NCI-H1694 treated with DMSO at 0.1 percent for 48 hours (cell line): ENCODE measurements at places on chromosomes 5 and 9.
A peak's percentile ranks its signal among the peaks of the same experiment; 100 is the strongest.

DNA sequence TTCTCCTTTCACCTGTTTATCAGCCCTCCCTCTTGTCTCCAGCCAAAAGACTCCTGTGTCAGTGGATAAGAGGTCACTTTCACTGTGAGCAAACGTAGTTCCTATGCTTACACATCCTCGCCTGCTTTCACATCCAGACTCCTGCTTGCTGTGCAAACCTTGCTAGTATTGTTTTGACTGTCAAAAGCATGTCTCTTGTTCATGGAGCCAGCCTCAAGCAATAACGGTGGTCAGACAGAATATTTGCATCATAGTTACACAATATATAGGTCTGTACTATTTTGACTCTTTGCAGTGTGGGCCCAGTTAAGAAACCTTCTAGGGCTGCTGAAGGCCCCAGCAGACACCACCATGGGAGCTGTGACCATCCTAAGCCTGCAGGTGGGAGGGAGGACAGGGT is 420.0 kb downstream of the SEMA5A start:
- no peak for DNase-seq

DNA sequence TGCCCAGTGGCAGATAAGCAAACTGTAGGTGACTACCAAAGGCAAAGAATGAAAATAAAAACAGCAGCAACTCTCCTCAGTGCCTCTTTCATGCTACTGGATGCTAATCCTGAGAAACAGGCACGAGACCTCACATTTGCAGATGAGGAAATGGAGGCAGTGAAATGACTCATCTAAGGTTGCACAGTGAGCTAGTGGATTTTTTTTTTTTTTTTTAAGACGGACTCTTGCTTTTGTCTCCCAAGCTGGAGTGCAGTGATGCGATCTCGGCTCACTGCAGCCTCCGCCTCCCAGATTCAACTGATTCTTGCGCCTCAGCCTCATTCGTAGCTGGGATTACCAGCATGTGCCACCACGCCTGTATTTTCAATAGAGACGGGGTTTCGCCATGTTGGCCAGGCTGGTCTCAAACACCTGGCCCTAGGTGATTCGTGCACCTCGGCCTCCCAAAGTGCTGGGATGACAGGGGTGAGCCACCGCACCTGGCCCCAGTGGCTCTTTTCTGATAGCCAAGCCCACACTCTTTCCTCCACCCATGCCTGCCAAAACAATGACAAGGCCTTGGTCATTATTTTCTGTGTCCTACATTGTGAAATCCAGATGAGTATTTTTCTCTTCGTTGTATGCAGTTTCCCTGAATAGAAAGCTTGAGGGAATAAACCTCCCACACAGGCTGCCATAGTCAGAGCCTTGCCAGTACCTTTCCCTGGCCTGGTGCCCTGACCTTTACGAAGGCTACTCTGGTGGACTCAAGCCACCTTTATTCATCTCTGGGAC is 19.2 kb downstream of the DOCK2 start:
- no peak for DNase-seq

DNA sequence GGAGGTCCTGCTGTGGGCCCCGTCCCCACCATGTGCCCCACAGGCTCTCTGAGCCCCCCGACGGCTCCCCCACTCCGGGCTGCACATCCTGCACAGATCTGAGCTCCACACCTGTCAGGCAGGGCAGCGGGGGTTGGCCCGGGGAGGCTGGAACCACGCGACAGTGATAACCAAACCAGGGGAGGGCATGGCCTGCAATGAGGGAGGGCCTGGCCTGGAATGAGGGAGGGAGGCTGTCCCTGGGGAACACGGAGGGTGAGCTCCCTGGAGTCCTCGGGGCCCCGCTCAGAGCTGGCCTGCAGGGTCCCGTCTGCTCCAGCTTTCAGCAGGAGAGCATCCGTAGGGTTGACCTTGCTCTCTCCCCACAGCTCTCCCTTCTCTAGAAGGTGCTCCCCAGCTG is 30.5 kb downstream of the SLC9A3 start:
- no peak for DNase-seq

- peak; percentile 36 for DNase-seq
Measured at GRCh38 chr9:110623462-110624025, 44.0 kb upstream of the SVEP1 start.

DNA sequence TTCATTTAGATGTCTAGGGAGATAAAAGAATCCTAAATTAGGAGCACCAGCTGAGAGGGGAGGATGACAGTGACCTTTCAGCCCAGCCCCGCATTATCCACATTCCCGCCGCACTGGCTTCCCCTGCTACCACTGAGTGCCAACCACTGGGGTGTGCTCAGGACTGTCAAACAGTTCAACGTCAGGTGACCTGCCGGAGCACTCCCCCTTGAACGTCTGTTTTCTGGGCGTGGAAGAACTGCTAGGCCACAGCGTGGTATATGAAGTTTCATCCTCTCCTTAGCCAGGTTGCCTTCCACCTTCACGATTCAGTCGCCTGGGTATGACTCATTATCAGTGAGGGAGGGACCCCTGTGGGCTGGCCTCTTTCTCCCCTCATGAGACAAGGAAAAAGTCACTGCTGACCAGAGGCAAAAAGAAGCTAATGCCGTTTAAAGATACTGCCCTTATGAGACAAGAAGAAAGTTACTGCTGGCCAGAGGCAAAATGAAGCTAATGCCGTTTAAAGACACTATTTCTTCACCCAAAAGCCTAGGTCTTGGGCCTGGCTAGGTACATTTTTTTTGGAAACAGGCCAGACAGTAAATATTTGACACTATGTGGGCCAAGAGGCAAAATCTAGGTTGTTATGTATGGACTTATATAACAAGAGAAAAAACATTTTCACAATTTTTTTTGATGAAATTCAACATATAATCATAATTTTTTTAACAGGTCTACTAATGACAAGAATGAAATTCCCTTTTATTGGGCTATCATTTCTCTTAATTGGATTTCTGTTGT is 4.6 kb downstream of the NMRK1 start:
- no peak for DNase-seq

DNA sequence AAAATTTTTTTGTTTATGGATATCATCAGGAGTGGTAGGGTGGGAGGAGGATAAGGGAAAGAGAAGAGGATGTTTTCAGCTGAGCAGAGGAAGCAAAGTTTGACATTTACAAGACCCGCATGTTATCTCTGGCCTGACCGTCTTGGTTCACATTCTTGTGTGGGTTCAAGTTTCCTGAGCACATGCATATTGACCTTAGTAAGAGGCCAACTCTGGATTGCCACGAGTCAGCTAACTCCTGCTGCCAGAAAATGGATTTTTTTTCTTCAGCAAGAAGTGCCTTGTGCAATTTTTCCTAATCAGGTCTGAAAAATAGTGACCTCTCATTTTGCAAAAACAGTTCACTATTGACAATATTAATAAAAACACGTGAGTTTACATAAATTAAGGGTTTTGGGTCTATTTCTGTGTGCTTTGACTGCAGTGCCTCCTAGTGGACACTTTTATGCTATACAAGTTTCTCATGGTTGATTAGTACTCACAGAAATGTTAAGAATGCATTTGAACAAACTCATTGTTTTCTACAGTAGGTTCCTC is 27.1 kb upstream of the BASP1 start:
- peak; percentile 35 for DNase-seq

GRCh38 chr5:133141746-133142145 is 89.9 kb downstream of the HSPA4 start:
- no peak for DNase-seq

- DNase-seq, result no peak
Measured at GRCh38 chr5:146917931-146918330, 39.4 kb upstream of the PPP2R2B start.

DNA sequence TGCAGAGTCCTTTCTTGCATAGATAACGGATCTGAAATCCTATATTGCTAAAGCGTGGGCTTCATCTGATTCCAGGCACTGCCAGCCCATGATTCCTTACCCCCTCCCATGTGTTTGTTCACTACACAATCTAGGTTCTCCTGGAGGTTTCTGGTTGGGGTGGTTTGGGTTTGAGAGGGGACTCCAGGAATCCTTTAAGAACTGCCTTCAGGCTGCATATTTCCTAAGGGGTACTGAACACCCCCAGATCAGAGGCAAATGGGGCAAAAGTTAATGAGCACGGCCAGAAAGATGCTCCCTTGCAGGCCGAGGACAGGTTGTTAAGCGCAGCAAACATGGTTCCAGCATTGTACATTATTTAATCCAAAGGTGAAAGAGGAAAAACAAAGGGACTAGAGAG is 9.9 kb downstream of the NR2F1 start:
- no peak for DNase-seq

DNA sequence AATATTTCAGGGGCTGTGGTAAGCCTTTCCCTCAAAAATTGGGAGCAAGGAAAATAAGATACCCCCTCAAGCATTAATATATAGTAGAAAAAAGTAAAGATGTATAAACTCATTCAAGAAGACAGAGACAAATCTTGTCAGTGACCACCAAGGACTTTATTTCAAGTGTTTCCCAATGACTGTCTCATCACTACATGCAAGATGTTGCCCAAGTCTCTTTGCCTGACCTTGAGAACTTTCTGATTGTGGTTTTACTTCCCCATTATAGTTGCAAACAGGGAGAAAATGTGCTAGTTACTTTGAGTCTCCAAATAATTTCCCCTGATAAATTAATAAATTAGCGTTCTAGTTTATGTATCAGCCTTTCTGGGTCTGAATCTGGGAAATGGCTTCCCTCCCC is 4.0 kb upstream of the SLC46A2 start:
- DNase-seq, result no peak

GRCh38 chr9:107638521-107639310 is 149.1 kb upstream of the KLF4 start:
- DNase-seq, result no peak

- peak; percentile 17 for DNase-seq
Measured at GRCh38 chr9:33223696-33224095, 16.3 kb upstream of the SPINK4 start.

- DNase-seq, result no peak
Measured at GRCh38 chr5:174505621-174506020, 218.8 kb upstream of the MSX2 start.

GRCh38 chr5:96384353-96384752 is 48.7 kb downstream of the PCSK1 start:
- DNase-seq, result no peak

- no peak for DNase-seq
Measured at GRCh38 chr9:16680975-16681651, 189.4 kb downstream of the BNC2 start.

DNA sequence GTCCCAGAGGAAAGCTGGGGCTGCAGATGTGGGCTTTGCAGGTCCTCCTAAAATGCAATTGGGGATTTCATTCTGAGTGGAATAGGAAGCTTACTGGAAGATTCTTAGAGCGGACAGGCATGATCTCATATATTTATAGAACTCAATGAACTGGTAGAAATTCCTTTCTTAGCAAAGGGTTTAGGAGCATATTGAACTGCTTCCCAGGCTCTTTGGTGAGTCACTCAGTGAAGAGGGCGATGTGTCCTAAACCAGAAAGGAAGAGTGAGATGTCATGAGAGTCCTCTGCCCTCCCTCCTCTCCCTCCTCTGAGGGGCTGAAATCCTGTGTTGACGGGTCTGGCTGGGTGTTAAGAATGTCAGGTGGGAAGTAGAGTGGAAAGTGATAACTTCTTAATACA is 26.3 kb upstream of the SEMA6A start:
- DNase-seq, result no peak

- no peak for DNase-seq
Measured at GRCh38 chr9:76456202-76456926, 2.6 kb upstream of the GCNT1 start.

DNA sequence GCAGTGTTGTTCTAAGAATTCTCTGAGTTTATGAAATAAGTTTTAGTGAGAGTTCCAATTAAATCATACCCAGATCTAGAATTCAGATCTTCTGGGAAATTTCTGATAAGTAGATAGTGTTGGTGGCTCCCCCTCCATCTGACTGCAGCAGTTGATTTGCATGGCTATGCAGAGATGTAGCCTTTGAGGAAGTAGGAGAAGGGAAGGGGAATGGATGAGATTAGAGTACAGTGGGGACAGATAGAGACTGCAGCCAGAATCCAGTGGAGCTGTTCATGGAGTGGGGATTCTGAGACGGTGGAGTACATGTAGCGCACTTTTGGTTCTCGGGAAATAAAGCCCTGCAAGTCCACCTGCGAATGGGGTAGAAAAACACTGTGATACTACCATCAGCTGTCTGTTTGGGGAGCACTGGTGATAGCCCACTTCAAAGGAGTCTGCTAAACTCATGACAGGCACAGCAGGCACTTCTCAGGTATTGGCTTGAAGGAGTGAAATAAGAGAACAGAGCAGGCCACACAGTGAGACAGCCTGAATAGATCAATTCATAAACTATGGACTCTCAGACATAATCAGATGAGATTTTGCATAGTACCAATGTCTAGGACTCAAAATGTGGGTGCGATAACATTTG is 96.8 kb downstream of the ALDH1A1 start:
- no peak for DNase-seq

DNA sequence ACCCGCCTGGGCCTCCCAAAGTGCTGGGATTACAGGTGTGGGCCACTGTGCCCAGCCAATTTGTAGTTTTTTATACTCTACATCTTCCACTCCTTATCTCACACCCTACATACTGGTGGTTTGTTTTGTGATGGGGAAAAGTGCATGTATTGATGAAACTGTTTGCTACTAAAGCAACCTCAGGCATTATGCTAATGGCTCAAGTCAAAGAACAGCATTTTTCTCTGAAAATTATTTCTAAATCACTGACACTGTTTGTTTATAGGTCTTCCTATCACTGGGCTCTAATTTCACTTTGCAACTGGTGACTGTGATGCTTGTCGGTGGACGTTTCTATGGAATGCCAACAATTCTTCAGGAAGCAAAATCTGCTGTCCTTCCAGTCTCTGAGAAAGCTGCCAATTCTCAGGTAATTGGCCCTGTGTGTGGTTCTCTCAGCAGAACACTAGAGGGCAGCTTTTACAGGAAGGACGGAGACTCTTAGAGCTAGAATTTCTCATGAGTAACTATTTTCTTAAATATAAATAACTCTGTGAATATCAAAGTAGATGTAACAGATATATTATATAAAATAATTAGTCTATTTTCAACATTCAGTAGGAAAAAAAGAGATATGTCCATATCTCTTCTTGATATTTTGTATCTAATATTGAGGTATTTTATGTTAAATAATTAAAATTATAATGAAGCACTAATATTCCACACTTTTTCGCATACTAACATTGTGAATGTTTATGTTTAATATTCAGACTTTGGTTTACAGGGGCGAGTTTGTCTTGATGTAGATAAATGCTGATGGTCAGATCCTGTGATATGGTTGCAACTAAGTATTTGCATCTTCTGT is 244.1 kb downstream of the ADGRV1 start:
- DNase-seq, result peak; percentile 36

DNA sequence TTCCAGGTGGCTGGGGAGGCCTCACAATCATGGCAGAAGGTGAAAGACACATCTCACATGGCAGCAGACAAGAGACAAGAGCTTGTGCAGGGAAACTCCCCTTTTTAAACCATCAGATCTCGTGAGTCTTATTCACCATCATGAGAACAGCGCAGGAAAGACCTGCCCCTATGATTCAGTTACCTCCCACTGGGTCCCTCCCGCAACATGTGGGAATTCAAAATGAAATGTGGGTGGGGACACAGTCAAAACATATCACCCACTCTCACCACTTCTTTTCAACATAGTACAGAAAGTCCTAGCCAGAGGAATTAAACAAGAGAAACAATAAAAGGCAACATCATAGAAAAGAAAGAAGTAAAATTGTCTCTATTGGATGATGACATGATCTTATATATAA is 223.4 kb upstream of the SLC24A2 start:
- DNase-seq, result no peak
